ENCODE measurements at places on chromosomes 4 and X. TPM values are rescaled to one million over a fixed set of nuclear protein-coding genes. Genes with fewer than 3 reads are reported as not detected.

GRCh38 chrX:20742106-20742505 is 475.4 kb upstream of the RPS6KA3 start:
- no peak for DNase-seq

DNA sequence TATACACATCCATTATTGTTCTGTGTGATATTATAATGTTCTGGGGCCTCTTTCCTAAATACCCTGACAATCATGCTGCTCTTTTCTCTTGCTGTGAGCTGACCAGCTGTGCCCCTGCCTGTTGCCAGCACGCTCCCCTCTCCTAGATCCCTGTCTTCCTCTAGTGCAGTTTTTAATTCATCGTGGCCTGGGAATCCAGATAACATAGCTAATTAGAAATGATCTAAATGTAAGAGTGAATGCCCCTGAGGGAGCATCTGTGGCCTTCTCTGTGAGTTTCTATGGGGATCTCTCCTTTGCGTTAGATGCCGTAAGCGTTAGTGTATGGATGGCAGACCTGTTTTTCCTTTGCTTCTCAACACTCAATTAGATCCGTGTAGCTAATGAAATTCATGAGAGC is 434.3 kb downstream of the SPRY1 start:
- no peak for DNase-seq

Gene VBP1
- 75.3 TPM for polyA plus RNA-seq

DNA sequence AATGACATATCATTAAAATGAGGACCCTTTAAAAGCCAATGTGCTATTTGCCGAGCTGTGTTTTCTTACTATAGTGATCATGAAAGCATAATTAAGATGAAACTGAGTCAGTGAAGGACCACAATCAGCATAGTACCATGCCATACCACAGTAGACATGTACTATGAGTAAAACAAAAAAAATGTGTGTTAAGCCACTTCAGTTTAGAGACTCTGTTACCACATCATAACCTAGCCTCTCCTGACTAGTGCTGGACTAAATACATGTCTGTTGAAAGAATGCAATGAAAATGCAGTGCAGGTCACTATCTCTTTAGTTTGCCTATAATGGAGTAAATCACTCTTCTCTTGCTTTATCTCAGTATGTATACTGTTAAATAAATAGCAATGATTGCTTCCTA is 12.3 kb upstream of the DDX53 start:
- no peak for DNase-seq

Gene CNKSR2
- 1.8 TPM for polyA plus RNA-seq

DNA sequence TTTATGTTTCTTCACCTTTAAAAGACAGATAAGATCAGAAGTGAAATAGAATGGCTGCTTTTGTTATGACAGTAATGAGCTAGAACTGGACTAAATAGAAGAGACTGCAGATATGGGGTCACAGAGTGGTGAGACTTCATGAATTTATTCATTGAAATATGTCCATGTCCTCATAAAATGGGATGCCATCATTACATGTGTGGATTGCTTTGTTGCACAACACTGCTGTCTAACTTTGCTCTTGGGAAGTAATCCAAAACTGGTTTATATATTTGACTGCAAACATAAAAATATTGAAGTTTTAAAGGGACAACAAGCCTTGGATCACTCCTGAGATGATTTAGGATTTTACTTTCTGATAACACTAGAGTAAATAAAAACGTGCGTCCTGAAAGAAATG is 209.2 kb upstream of the FAT4 start:
- DNase-seq, result no peak

- DNase-seq, result no peak
Observed at GRCh38 chr4:48439988-48440387, 43.2 kb upstream of the SLC10A4 start.

- no peak for DNase-seq
Observed at GRCh38 chrX:64334467-64334866, 60.8 kb downstream of the MTMR8 start.

All from left renal pelvis (tissue), 4 donors.